HS-5 (cell line): ENCODE measurements at places on chromosomes 16 and 17.

DNA sequence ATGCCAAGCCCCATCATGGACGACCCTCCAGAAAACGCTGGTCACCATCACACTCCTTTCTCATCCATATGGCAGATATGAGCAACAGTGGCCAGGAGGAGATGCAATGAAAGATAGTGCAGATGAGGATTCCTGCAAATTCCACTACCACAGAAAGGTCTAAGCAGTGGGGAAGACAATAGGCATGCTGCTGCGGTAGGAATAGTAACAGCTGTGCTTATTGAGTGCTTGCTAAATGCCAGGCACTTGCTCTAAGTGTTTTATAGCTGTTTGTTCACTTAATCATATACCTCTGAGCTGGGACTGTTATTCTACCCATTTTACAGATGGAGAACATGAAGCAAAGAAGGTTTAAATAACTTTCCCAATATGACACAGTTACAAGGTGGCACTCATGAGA lies 46.6 kb upstream of the AKAP1 start:
- no peak for DNase-seq

GRCh38 chr17:73103641-73104335 lies 11.3 kb upstream of the SLC39A11 start:
- DNase-seq = no peak

DNA sequence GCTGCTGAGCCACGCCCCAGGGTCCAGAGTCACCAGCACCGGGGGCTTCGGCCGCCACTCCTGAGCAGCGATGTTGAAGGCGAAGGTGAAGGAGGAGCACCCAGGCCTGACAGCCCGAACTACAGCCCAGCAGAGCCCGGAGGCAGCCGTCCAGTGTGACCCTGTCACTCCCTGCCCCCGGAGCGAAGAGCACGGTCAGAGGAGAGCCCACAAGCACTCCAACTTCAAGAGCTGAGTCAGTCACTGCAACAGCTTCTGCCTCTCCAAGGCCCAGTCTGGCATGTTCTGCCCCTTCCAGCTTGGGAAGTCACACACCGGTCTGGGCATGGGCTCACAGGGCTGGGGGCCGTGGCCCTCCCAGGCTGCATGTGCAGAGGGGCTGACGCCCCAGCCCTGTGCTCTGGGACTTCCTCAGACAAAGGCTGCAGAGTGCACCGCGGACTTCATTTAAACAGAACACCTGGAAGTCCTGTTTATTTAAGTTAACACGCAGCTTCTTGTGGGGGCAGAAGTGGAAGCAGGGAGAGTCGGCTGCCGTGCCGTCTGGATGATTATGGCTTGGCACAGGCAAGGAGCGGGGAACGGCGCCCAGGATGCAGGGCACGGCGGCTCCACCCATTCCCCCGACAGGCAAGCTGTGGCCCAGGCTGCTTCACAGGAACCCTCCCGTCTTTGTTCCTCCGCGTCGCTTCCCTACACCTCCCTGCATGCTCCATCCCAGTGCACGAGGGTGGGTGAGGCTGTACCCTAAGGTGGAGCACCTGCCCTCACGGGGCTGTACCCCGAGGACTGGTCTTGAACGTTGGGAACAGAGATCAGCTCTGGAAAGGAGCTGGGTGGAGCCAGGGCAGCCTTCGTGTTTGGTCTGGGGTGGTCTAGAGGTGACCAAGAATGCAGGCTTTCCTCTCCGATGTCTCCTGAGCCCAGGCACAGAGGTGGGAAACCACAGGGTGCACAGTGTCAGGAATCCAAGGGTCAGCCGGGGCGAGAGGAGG lies 68.9 kb upstream of the METRNL start:
- DNase-seq = no peak

GRCh38 chr17:15654886-15655561 lies 29.1 kb downstream of the TRIM16 start:
- no peak for DNase-seq

- DNase-seq = no peak
Measured at GRCh38 chr17:32689348-32689747, 187.6 kb downstream of the MYO1D start.

GRCh38 chr17:77405867-77406732 lies 265.3 kb downstream of the SEC14L1 start:
- no peak for DNase-seq
